A549 treated with Mapracorat at 1 μM for 4 hours (cell line): ENCODE measurements at places on chromosomes 2 and 18. TPM values are rescaled to one million over a fixed set of nuclear protein-coding genes. Genes with fewer than 3 reads are reported as not detected.

Gene C18orf54
- total RNA-seq: 1.9 to 3.2 TPM (median 2.6 TPM) in 5 replicates

Gene TNS1
- total RNA-seq: 8.0 to 19.3 TPM (median 13.6 TPM) in 5 replicates

Gene CNDP2
- total RNA-seq: 80.1 to 90.8 TPM (median 82.6 TPM) in 5 replicates

Gene TNFRSF11A
- 4.8 to 9.7 TPM (median 8.3 TPM) in 5 replicates for total RNA-seq

Gene EML6
- total RNA-seq: 1.1 to 3.1 TPM (median 1.5 TPM) in 5 replicates

Gene TEKT4
- total RNA-seq: not detected in 5 replicates
